ENCODE measurements at places on chromosomes 11 and 22.

- DNase-seq, result no peak
Observed at GRCh38 chr22:39535831-39536449, 3.4 kb upstream of the RPS19BP1 start.

DNA sequence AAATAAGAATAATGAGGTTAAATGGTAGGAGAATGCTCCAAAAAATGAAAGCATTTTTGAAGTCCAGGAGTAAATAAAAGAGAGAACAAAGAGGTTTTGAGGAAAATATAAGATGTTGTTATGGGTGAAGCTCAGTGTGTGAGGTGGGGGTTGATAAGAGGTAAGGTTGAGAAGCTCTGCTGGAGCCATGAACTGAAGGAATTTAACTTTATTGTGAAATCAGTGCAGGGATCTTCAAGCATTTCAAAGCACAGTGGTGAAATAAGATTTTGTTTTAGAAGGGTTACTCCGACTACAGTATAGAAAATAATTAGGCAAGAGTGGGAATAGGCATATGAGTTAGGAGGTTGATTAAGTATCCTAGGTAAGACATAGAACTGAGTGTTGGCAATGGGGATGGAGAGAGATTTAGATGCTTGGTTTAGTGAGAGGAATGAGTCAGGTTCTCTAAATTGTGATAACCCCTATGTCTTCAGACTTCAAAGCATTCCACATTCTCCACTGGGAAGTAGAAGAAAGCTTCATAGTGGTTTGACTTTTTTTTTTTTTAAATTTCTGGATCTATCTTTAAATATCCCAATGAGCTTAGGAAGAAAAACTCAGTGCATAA is 403.2 kb downstream of the AASDHPPT start:
- no peak for DNase-seq

DNA sequence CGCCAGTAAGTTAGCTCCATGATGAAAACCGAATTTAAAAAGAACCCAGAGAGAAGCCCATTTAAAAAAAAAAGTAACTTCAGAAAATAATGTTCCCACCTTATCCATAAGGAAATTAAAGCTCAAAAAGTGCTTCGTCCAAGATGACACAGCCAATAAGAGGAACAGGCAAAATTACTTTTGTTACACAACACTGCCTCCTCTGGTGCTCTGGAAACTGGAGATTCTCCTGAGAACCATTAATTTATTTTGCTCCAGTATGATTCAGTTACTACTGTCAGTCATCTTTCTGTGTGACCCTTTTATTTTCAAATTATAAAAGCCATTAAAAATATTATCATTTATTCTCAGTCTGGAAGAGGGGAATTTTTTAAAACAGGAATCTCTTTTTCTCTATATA is 2.0 kb downstream of the IFT27 start:
- no peak for DNase-seq

- DNase-seq, result no peak
Observed at GRCh38 chr11:75814363-75814676, 690 bp upstream of the UVRAG start.

DNA sequence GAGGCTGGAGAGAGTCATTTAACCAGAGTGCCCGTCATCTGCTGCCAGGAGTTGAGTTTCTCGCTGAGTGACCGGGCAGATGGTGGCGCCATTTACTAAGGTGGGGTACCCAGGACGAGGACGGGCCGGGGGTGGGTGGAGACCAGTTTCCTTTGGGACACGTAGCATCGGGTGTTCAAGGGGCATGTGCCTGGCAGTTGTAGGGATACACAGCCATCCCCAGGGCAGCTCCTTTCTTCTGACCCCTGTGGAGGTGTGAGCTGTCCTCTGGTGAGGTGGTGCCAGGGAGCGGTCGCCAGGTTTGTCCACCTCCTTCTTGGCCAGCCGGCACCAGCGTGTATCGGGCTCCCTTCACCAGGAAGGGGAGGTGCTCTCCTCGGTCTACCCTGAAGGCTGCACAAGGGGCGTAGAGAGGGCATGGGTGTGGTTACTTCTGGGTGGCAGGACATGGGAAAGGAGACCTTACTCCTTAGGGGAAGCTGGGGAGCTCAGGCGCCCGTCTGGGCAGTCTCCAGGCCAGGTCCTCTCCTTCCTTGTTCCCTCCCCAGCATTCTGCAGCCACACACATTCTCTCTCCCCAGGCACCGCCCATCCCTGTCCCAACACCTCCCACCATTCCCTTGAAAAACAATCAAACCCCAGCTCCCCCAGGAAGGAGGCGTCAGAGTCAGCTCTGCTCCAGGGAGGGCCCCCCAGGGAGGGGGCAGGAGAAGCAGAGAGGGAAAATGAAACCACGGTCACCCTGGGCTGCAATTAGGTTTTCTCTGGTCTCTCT is 10.3 kb upstream of the MB start:
- DNase-seq, result peak; percentile 78

DNA sequence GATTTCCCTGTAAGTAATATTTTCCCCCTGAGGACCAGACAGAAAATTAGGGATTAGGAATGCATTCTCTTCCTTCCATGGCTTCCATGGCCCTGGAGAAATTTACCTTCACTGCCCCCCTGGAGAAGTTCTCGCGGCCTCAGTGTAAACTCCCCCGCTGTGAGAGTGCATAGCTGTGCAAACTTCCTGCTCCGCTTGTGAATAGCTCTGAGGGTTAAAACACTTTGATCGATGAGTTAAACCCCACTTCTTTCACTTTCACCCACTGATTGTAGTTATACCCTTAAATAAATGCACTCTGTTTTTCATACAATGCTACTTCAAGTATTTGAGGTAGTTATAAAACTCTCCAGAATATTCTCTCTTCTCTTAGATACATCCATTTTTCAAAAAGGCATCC is 190.8 kb downstream of the DSCAML1 start:
- DNase-seq, result no peak
